NB4 (cell line): ENCODE measurements at places on chromosomes 2 and 18.

DNA sequence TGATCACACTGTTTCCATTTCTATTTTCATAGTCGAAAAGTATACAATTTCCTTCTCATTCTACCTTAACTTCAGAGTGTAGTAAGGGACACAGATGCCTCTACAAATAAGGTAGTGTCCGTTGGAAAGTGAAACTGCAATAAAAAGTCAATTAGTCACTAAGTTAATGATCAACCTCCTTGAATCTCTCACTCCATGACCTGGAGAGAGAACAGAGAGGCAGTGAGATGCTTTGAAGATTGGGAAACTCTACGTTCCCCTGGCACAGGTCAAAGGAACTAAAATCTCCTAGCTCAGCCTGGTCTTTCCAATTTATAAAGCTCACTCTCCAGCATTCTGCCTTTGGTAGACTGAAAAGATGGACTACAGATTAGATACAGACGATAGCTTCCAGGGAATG, 153.8 kb upstream of the ACAA2 start:
- no peak for DNase-seq

DNA sequence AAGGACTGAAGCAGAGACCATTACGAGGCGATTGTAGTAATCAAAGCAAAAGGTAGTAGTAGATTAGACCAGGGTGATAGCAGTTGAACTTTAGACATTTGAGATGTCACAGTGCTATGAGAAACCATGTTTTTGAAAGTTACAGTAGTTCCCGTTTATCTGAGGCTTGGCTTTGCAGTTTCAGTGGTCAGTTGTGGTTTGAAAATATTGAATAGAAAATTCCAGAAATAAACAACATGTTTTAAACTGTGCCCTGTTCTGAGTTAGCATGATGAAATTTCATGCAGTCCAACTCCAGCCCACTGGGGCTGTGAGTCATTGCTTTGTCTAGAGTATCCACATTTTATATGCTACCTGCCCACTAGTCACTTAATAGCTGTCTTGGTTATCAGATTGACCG, 47.5 kb downstream of the ZNF638 start:
- DNase-seq: no peak

DNA sequence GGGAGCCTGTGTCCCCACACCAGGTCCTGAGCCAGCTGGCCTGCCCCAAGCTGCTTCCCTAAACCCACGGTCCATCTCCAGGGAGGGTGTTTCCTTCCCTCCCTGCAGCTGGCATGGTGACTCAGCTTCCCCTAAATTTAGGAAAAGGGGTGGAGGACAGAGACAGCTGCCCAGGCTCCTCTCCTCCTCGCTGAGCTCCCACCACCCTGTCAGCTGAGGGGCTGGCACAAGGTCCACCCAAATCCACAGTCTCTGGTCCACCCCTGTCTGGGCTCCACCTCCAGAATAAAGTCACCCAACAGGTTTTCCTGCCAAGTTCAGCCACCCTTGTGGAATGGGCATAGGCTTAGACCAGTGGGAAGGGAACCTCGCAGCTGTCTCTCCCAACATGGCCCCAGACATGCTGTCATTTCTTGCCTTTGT, 156.5 kb downstream of the TNS1 start:
- DNase-seq: no peak

- DNase-seq: peak; percentile 24
These were observed 2.0 kb downstream of the IHH start for GRCh38 chr2:219058541-219059374.

DNA sequence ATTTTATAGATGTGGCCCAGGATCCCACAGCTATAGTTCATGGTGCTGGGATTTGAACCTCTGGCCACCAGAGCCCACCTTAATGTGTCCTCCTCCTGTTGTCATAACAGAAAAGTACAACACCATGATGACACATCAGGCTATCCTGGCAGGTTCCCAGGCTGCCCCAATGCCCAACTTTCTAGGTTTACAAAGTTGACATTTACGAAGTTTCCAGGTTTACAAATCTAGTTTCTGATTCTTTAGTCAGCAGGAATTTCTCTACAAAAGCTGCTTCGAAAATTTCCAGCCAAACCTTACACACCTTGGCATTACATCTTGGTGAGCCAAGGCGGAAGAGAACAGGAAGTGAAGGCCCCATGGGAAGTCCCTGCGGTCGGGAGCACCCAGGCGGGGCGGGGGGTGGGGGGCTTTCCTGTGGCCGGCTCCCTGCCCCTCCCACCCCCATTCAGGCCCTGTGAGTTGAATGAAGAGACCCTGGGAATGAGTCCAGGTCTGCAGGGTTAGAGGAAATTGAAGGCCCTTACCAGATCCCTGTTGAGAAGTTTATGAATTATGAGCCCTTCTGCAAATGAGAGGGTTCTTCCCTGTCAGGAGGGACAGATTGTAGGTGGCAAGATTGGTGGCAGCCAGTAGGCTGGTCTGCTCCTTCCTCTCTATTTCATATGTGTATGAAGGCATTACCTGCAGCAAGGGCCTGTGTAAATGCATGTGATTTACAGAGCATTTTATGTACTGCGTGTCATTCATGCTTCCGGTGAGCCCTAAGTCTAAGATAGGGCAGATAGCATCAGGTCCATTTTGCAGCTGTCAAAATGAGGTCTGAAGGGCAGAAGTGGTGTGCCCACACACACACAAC, 11.1 kb upstream of the IL1RN start:
- peak; percentile 79 for DNase-seq

GRCh38 chr2:228771315-228771714, 499.8 kb downstream of the PID1 start:
- DNase-seq: no peak

DNA sequence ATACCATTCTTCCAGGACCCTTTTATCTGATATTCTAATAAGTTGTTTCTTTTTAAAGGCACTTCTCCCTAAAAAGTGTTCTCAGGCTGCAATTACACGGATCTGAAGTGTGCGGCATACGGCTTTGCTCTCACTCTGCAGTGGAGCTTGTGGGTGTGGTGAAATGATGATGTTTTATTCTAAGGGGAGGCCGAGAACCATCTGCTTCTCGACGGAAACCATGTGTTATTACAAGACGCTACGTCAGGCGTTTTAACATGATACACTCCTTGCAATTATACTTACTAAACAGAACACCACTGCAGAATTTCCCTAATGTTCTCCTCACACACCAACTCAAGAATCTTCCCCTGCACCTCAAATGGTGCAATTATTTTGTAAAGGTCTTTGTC, 34.9 kb upstream of the CTDP1 start:
- DNase-seq: no peak

- DNase-seq: no peak
These were observed 142.6 kb downstream of the MEIS1 start for GRCh38 chr2:66577321-66578053.

- DNase-seq: no peak
These were observed 2.6 kb downstream of the STK25 start for GRCh38 chr2:241505781-241506201.

GRCh38 chr2:28906376-28906775, 11.9 kb downstream of the WDR43 start:
- no peak for DNase-seq

DNA sequence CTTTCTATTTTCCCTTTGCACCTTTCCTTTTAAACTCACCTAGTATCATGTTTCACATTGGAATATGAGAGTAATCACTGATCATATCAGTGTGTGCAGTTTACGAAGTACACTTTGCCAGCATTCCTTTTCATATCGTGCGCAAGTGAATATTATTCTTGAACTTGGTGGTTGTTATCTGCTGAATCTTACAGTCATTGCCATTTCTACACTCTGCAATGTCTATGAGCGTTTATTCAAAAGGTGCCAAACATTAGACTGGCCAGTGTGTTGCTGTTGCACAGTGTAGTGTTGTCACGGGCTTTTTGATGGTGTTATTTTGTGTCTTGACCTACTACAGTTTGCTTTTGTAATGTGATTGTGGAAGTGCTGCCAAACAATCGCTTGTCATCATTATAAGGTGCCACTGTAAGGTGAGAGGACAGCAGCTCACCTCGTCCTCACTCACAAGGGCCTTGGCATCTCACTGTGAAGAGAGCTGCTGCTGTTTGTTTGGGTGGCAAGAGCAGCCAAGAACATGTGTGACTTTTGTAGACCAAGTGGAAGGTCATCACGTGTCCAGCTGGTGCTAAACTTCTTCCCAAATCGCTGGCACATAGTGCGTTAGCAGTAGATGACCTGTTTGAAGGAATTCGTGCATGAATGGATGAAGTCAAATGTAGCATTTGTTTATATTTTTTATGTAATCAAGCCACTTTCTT, 113.3 kb downstream of the MYO1B start:
- DNase-seq: no peak

GRCh38 chr2:239606741-239607516, 206.1 kb upstream of the HDAC4 start:
- peak; percentile 78 for DNase-seq

DNA sequence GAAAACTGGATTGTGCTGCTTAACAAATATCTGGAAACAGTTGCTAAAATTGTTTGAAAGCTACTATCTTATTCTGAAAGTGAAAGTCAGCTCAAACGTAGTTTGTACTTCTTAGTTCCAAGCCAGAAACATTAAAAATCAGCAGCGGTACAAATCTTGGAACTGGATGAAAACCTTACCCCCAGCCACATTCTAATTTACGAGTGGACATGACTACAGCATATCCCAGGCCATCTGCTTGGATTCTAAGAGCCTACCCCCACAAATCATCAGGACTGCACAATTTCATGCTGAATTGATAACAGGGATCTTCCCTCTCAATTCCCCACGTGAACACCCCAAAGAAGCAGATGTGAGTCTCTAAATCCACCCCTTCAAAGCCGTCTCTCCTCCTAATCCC, 158.7 kb upstream of the NCKAP5 start:
- DNase-seq: no peak

DNA sequence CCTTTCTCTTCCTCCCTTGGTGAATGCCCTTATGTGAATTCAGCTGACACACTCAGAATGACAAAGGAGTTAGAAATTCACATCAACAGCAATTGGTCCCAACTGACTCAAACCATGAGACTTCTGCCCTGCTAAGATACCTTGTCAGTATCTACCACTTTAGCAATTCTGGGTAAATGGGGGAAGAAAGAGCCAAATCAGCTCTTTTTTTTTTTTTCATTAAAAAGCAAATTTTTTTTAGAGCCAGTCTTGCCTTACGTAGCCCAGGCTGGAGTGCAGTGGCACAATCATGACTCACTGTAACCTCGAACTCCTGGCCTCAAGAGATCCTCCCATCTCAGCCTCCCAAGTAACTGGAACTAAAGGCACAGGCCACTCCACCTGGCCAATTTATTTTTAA, 1.7 kb upstream of the PPP4R1 start:
- peak; percentile 49 for DNase-seq

GRCh38 chr2:132549935-132550670, 119.9 kb downstream of the LYPD1 start:
- DNase-seq: no peak

- DNase-seq: no peak
These were observed 268.6 kb downstream of the ALPK2 start for GRCh38 chr18:58360324-58360723.

DNA sequence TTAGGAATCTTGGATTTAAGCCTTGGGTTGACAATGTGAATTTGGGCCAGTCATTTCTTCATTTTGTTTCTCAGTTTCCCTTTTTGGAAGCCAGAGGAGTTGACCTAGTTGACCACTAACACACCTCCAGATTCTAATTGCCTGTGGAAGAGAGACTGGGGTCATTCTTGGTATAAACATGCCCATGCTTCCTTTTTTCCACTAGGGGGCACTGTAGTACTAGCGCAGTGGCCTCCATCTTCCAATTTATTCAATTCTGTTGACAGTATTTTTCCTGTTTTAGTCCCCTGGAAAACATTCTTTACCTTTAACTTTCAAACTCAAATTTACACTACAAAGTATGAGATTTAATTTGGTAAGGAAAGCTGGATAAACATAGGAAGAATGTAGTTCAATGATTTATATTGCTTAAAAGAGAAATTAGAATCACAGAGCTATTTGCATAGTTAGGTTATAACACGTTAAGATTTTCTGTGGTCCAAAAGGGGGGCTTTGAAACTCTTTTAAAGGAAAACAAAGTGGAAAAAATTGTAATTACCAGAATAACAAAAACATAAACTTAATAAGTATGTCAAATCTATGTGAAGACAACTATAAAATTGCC, 57.5 kb upstream of the AGPS start:
- peak; percentile 62 for DNase-seq

DNA sequence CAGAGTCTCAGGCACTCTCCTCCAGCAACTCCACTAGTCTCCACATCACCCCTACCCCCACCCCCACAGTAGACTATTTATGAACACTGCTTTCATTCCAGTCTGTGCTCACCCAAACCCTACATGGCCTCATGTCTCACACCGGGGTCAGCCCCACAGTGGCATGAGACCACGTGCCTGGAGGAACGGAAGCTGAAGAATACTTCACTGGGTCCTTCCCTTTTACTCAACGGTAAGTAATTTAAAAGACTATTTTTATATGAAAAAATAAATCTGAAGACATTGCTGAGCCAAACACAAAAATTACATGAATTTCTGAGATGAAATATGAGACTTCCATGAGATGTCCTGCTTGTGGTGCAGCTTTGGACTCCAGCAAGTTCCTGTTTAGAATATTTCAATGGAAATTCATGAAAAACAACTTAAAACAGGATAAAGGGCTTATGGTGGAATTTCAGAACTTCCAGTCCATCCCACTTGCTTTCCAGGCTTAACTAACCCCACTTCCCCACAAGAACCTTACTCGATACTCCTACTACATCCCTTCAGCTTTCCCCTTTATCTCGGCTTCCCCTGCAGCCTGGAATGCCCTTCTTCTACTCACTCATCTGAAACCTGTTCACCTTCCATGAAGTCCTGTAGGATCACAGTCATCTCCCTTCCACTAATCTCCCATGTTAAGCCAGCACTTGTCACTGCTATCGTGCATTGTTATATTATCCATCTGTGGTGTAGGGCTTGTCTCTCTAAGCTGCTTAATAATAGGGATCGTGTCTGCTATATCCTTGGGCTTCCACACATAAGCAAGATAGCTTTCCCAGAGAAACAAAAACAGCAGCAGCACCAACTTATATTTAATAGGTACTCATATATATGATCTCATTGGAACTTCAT, 47.9 kb downstream of the SLC14A1 start:
- no peak for DNase-seq

- DNase-seq: no peak
These were observed 125.5 kb downstream of the CDH7 start for GRCh38 chr18:65876310-65876709.

DNA sequence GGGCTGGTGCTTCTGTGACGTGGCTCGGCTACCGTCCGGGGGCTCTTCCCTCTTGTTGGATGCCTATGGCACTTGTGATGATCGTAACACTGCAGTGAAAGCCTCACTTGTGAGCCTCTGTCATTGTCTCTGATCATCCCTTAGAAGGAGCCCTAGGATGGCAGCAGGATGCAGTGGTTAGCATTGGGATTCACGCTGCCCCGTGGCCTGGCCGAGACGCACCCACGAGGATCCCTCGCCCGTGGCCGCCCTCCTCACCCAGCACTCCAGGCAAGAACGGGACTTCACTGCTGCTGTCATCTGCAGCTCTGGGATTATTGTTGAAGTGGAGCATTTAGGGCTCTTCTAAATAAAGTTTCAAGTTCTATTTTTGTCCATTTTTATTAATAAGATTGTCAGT, 46.8 kb upstream of the CTDP1 start:
- no peak for DNase-seq

DNA sequence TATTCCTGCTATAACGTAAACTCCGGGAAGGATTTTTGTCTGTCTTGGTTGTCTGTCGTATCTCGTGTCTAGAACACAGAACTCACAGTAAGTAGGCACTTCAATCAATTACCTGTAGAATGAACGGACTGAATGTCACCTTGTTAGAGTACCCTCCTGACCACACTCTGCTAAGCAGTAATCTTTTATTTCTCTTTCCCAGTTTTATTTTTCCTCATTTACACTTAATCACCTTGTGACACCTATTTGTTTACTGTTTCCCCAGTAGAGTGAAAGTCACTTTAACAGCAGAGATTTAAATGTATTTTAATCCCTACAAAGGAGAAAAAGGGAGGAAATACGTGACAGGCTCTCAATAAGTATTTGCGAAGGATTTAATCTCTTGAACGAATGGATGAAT, 514 bp upstream of the EPB41L5 start:
- DNase-seq: no peak
